DMS 273 treated with DMSO at 0.1 percent for 48 hours (cell line): ENCODE measurements at places on chromosomes 1 and 21.

GRCh38 chr21:33169359-33169758 lies 60.4 kb upstream of the IFNAR2 start:
- no peak for DNase-seq

GRCh38 chr1:16484501-16484835 lies 29.6 kb downstream of the RNU1-1 start:
- no peak for DNase-seq

GRCh38 chr1:245915841-245916240 lies 591.2 kb downstream of the SMYD3 start:
- peak; percentile 36 for DNase-seq

DNA sequence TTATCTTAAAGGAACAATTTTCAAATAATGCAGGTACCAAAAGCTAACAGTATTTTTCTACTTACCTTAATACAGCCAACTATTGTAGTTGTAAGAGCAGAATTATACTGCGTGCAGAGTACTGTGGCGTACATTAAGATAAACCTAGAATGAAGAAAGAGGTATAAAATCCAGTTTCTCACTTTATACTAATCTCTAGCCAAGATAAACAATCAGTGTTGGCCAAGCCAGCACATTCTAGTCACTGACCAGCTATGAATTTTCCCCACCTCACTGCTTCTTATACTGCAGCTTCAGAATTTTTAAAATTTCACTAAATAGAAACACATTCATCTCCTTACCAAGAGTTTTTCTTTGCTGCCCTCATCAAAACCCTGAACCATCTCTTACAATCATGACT lies 33.6 kb downstream of the SLC35D1 start:
- no peak for DNase-seq

DNA sequence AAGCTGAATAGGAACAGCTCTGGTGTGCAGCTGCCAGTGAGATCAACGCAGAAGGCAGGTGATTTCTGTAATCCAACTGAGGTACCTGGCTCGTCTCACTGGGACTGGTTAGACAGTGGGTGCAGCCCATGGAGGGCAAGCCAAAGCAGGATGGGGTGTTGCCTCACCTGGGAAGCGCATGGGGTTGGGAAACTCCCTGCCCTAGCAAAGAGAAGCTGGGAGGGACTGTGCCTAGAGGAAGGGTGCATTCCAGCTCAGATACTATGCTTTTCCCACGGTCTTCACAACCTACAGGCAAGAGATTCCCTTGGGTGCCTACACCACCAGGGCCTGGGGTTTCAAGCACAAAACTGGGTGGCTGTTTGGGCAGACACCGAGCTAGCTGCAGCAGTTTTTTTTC lies 183.2 kb downstream of the DNM3 start:
- DNase-seq: no peak

DNA sequence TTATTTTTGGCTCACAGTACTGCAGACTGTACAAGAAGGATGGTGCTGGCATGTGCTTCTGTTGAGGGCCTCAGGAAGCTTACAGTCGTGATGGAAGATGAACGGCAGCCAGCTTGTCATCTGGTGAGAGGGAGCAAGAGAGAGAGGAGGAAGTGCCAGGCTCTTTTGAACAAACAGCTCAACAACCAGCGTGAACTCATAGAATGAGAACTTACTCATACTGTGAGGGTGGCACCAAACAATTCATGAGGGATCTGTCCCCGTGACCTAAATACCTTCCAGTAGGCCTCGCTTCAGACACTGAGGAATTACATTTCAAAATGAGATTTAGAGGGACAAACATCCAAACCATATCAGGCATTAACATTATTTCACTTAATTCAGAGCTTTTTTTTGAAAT lies 84.7 kb downstream of the PKN2 start:
- no peak for DNase-seq

DNA sequence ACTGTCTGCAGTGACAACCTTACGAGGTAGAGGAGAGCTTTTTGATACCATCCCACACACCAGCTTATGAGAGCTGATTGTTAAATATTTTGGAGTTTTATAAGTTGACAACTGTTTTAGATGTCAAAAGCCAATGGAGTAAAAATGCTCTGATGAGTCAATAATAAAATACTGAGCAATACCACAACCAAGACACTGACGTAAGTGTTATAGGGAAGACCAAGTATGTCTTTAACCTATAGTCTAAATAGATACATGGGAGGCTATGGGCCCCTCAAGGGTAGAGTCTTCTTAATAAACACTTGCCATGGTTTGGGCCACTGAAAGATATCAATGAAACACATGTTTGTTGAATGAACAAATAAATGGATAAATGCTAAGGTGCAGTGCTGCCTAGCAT lies 49.2 kb downstream of the DUSP10 start:
- no peak for DNase-seq

DNA sequence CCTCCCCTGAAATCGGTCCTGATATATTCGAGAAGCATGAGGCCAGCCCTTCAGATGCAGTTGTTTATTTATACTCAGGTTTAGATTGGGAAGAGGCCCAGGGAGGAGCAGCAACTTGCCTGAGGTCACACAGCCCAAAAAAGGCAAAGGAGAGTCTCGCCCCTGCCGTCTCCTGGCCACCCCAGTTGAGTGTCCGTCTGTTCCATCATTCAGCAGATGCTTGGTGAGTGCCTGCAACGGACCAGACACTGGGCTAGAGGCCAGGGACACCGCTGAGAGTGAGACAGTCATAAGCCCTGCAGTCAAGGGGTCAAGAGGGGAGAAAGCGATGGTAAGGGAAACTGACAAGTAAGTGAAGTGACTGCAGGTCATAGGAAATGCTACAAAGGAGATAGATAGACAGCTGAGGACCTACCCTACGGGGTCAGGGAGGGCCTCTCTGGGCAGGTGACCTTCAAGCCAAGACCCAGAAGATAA lies 15.4 kb upstream of the SELENON start:
- DNase-seq: peak; percentile 20

DNA sequence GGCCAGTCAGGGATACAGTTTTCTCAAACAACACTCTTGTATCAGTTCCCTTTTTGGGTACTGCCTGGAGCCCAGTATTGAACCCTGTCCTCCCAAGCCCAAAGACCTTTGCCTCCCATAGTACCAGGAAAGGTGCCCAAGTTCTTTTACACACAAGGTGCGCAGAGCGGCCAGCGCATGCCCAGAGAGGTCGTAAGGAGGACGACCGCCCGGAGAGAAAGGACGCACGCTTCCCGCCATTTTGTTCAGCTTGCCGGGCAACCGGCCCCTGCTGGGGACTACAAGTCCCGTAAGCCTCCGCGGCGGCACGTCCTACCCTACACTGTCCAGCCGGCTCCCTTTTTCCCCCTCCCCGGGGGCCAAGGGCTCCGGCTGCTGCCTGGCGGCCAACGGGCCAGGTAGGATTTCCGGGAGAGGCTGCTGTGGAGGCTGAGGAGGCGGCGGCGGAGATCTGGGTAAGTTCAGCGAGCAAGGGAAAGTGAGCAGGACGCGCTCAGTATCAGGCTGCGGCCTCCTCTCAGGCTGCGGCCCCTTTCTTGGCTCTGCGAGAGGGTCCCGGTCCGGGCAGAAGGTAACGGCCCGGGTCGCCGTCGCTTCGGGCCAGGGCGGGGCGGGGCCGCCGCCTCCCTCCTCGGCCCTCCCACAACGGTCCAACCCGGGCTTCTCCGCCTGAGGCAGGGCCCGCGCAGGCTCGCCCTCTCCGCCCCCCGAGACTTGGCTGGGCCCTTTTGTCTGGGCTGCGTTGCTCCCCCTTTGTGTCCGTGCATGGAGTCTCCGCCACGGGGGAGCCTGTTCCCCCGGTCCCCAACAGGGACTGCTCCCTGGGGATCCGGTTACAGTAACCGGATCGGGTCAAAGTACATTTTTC lies at the start of gene PHACTR4:
TSS of gene PHACTR4 (plus strand) at position 370 of the 868 bp plus-strand sequence. CDS start 37,708 bp downstream, outside the sequence.
- peak; percentile 91 for DNase-seq

DNA sequence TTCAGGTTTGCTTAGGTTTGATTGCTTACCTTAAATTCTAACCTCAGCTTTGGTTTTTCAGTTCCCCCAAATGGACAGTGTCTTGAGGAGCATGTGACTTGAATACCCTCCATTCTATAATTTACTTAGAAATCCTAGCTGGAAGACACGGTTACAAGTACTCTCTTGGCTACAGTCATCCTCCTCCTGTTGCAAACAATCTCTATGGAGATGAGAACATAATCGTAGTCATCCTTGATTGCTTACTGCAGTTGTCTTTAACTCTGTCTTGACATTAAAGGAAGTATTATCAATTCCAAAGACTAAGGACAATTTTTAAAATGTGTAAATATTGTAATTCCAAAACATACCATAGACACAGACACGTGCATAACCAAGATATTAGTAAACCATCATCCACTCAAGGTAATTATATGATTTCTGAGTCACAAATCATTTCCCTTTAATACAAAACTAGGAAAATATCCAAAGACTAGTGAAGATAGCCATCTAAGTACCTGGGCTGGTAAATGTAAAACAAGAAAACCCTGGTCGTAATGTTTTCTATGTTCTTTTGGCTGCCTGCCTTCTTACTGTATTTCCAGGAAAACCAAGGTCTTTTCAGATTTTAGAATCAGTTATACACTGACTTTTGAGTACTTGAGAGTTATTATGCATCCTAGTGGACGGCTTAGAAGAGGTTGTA lies 149.9 kb downstream of the CHRM3 start:
- DNase-seq: no peak

GRCh38 chr1:180425952-180426351 lies 76.4 kb downstream of the ACBD6 start:
- DNase-seq: no peak

- DNase-seq: no peak
These were observed 85.3 kb downstream of the MATN1 start for GRCh38 chr1:30638086-30638485.

- DNase-seq: no peak
These were observed 40.2 kb downstream of the TBX19 start for GRCh38 chr1:168320800-168321450.
